T-cell (primary cell): ENCODE measurements at places on chromosomes 6 and 20. TPM values are rescaled to one million over a fixed set of nuclear protein-coding genes. Genes with fewer than 3 reads are reported as not detected.
A peak's percentile ranks its signal among the peaks of the same experiment; 100 is the strongest.

The NKAPL gene
- total RNA-seq: 0.32 TPM

- DNase-seq: no peak
Measured at GRCh38 chr6:106729841-106730240, 100.5 kb downstream of the QRSL1 start.

- DNase-seq: no peak
Measured at GRCh38 chr6:157456524-157456829, 75.5 kb downstream of the ZDHHC14 start.

The ECT2L gene
- not detected for total RNA-seq

DNA sequence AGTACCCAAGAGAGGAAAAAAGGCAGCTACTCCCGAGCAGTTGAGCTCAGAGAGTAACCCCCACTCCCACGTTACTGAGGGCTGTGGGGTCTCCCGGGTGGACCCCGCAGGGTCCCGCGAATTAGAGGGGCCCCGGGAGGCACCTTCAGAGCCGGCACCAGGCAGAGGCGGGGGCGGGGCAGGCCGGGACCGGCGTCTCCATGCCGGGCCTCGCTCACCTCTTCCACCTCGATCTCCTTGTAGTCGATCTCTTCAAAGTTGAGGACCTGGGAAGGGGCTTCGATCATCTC is 381 bp downstream of the MAP3K7 start:
- peak; percentile 3 for DNase-seq

The TMEM217 gene
- total RNA-seq: 1.3 TPM

The OPN5 gene
- not detected for total RNA-seq

The EMILIN3 gene
- total RNA-seq: not detected

The RAB44 gene
- 0.35 TPM for total RNA-seq

- no peak for DNase-seq
Measured at GRCh38 chr6:5481750-5482149, 220.4 kb downstream of the FARS2 start.

- no peak for DNase-seq
Measured at GRCh38 chr6:159931112-159931511, 37.8 kb upstream of the IGF2R start.

The SIM1 gene
- not detected for total RNA-seq

GRCh38 chr6:25524542-25524941 is 127.5 kb upstream of the SCGN start:
- DNase-seq: no peak

The PNPLA1 gene
- 0.22 TPM for total RNA-seq

DNA sequence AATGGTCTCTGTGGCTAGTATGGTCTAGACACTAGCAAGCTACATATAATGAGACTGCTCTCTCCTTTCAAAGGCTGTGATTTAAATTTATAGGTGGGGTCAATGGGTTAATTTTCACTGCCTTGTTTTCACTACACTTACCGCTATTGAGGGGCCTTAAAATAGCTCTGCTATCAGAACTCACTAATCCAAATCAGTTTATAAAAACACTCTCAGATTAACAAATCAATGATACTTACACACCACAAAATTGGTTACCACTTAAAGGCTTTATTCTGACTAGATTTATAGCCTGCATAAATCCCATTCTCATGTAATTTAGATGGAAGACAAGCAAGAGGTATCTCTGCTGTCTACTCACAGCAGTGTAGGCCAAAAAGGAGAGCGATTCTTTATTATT is 313.0 kb upstream of the AGPAT4 start:
- DNase-seq: no peak

DNA sequence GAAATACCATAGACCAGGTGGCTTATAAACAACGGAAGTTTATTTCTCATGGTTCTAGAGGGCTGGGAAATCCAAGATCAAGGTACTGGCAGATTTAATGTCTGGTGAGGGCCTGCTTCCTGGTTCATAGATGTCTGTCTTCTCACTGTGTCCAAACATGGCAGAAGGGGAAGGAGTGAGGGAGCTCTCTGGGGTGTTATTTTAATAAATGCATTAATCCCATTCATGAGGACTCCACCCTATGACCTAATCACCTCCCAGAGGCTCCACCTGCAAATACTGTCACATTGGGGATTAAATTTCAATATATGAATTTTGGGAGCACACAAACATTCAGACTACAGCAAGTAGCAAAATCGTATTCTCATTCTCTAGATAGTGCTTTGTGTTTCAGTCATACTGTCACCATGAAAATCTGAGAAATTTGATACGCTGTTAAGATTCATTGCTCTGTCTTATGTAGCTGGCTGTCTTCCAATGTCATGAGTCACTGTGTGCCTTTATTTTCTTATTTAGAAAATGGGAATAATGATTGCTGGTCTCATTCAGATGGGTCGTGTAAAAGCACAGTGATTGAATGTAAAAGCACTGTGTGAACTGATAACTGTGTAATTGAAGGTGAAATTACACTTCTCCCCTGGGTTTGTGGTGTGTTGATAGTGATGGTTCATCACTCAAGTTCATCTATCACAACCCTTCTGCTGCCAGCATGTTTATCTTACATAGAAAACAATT is 8.9 kb upstream of the ERVFRD-1 start:
- DNase-seq: no peak

DNA sequence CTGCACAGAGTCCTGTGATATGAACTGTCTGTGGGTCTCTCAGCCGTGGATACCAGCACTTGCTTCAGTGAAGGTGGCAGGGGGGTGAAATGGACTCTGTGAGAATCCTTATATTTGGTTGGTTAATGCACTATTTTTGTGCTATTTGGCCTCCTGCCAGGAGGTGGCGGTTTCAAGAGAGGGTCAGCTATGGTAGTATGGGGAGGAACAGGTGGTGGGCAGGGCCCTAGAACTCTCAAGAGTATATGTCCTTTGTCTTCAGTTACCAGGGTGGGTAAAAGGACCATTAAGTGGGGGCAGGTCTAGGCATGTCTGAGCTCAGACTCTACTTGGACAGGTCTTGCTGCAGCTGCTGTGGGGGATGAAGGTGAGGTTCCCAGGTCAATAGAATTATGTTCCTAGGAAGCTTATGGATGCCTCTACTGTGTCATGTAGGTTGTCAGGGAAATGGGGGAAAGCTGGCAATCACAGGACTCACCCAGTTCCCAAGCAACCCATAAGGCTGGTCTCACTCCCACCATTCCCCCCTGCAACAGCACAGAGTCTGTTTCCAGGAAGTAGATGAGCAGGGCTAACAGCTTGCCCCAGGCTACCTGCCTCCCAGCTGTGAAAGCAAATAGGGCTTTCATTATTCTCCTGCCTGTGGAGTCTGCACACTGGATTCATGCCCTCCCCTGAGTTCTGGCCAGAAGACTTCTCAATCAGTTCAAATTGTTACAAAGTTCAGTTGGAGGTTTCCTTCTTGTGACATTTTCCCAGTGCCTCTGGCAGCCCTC is 56.8 kb upstream of the PHIP start:
- no peak for DNase-seq

The ARMH2 gene
- 4.6 TPM for total RNA-seq

The EIF2S2 gene
- total RNA-seq: 23.3 TPM

DNA sequence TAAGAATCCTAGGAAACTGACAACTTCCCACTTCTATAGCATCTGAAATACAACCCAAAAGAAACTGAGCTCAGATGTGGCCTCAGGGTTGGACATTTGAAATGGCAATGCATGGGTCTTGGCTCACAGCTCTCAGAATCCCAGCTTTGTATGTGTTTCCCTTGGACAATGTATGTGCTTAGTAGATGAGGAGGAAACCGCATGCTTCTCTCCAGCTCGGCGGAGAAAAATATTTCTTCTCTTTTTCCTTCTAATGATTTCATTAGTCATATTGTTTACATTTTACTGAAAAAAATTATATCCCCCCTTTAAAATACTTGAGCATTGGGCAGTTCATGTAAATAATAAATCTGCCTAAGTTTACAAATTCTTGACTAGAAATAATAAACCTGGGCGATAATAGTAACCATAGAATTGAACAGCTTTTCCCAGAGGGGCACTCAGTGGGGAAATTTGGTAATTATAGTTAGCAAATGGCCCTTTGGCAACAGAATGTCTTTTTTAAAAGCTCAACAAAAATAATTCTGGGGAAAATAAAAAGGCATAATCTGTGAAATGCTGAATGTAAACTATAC is 55.3 kb downstream of the PFDN4 start:
- DNase-seq: no peak

The PRL gene
- total RNA-seq: not detected

The BHLHE23 gene
- total RNA-seq: not detected

The MLIP gene
- total RNA-seq: not detected

GRCh38 chr6:144292372-144292771 is 7.2 kb downstream of the UTRN start:
- DNase-seq: no peak

DNA sequence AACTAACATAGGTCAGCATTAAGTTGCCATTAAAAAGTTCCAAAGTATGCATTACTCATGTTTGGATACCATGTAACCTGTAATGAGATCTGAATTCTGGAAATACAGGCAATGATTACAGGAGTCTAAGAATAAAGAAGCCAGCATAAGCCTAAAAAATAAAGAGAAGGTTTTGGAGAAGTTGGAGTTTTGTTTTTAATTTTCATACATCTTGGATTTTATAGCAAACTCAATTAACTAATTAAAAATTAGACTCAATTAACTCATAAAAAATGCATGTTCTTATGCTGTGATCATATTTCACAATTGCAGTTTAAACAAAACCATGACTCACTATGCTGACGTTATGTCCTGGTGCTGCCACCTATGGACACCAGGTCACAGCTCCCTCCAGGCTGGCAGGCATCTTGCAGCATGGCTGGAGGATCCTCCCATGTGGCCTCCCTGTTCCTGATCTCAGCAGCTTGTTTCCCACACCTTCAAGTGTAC is 648.8 kb upstream of the AGPAT4 start:
- no peak for DNase-seq

DNA sequence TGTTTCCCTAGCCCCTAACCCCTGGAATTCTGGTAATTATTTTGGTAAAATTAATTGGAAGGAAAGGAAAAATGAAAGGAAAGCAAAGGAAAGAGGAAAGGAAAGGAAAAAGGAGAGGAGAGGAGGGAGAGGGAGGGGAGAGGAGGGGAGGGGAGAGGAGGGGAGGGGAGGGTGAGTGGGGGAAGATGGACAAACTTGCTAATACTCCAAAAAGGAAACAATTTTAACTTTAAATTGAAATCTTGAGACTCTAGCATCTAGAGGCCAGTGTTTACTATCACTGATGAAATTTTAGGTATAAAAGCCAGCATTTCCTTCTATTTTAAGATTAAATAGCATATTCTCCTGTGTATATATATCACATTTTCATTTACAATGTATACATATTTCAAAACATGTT is 156.5 kb downstream of the COL12A1 start:
- no peak for DNase-seq

The TP53TG5 gene
- total RNA-seq: 0.23 TPM
